ENCODE measurements at places on chromosomes 4 and X.

GRCh38 chr4:37956941-37957340, 3.3 kb upstream of the PTTG2 start:
- DNase-seq = no peak

DNA sequence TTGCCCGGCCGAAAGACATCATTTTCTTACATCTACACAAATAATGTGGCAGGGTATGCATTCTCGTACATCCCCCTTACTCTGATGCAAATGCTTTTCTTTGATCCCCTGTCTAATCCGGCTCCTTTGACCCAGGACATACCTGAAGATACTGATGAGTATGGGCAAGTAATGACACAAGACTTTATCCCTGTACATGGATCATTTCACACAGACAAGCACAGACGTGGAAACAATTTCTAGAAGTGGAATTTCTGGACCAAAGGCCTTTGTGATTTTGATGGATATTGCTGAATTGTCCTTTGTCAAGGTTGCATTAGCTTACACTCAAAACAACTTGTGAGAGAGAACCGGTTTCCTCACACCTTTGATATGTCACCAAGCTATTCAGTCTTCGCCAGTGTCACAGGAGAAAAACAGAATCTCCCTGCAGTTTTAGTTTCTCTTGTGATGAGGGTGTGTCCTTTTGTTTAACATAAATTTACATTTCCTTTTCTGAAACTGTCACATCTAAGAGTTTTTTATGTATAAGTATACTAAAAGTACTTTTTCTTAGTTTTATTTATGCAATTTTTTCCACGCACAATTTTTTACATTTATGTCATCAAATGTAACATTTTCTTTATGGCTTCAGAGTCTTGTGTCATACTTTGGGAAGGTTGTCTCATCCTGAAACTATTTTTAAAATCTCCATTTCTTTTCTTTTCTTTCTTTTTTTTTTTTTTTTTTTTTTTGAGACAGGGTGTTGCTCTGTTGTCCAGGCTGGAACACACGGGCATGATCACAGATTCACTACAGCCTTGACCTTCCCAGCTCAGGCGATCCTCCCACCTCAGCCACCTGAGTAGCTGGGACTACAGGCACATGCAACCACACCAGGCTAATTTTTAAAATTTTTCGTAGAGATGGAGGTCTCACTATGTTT, 25.2 kb downstream of the RWDD4 start:
- DNase-seq = no peak

DNA sequence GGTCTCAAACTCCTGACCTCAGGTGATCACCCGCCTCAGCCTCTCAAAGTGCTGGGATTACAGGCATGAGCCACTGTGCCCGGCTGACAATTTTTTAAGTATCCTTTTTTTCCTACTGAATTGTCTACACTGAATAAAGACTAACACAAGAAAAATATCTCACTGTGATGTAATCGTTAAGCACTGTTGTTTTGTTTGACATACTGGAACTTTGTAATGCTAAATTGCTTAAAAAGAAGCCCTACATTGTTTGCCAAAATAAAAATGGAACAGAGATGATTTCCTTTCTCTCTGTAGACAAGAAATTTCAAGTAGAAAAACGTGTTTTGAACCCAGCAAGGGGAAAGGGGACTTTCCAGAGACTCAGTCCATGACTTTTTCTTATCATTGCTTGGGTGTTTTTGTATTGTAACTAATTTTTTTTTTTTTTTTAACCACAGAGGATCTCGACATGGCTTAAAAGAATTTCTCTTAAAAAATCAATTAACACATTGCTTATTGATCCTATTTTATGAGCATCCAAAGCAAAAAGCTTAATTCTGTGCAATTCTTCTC, 74.9 kb downstream of the TMEM156 start:
- DNase-seq = no peak

DNA sequence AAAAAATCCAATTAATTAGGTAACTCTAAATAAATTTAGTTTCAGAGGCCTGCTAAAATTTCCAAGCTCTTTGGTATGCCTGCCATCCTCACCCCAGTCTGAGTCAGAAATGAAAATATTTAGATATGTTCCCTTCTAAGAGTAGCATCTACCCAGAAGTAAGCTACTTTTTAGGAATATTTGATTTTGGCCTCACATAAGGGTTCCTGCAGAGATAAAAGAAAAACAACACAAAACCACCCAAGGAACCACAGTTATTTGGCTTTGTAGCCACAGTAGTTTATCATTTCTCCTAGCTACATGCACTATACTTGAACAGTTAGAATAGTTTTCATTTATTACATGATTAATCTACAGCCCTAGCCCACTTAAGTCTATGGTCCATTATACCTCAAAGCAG, 192.6 kb upstream of the FAM241A start:
- no peak for DNase-seq

GRCh38 chr4:33133723-33134122, 2413.6 kb downstream of the PCDH7 start:
- DNase-seq = no peak

DNA sequence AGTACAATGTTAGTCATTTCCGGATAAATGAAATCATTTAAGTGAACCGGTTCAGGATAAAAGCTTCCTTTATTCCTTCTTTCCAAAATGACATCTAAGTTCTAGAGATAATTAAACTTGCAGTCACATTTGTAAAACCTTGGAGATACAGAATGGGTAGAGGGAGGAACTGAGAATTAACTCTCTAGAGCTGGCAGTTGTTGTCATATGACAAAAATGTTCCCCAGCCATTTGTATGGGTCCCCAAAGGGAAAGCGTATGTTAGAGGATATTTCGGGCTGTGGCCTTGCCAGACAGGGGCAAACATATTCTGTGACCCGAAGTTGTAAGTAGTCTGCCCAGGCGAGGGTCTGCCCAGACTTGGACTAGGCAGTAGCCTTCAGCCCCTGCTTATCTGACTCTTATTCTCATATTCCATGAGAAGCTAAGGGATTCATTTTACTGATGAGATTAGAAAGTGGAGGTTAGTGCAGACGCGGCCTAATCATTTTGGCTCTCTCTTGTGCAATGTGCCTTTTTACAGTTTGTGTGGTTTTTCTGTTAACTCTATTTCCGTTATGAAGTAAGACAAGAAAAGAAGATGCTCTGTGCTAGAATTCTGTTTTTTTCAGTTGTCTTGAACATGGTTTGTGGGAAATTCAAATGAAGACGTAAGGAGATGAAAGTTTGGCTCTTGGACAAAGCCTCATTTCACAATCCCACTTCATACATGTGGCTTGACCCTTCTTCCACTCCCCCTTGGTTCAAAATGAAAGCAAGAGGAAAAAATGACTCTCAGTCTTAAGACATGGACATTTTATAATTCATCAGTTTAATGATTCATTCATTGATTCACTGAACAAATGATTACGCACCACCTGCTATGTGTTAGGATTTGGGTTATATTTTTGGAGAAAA, 2394.2 kb upstream of the AGA start:
- DNase-seq = no peak
